ENCODE measurements at places on chromosomes 4 and X.

DNA sequence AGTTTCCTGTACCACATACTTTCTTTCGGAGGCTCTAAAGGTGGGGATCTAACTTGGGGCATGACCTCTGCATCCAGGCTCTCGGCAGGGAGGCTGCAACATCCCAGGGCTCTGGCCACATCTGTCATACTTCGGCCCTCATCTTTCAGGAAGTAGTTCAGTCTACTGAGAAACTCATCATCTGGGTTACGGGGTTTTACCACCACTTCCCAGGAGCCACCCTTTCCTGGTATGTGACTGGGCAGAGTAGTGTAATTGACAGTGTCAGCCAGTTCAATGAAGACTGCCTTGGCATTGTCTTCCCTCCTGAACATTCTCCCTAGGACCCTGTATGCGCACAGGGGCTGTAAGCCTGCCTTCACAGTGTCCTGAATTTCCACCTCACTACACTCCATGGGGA lies 2.8 kb downstream of the PNMA5 start:
- DNase-seq = peak; percentile 35

GRCh38 chr4:156954587-156954986 lies 17.0 kb downstream of the PDGFC start:
- DNase-seq = peak; percentile 56

DNA sequence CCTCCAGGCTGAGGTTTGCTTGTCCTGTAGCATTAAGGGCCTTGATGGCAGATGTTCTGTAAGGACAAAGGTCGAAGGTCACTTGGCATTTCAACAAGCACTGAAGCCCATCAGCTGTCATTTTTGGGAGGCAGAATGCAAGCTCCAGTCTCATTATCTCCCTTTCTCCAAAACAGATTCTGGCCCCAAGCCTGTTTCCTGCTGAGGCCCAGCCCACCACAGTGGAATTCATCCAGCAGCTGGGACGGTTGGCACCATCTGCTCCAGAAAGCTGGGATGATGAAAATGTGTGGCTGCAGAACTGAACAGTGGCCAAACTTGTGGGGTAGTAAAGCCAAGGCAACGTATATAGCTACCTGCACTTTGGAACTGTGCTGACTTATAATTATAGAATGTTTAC lies 17.7 kb upstream of the PPEF2 start:
- no peak for DNase-seq

- no peak for DNase-seq
These were observed 1013.0 kb downstream of the STIM2 start for GRCh38 chr4:27873596-27873995.

DNA sequence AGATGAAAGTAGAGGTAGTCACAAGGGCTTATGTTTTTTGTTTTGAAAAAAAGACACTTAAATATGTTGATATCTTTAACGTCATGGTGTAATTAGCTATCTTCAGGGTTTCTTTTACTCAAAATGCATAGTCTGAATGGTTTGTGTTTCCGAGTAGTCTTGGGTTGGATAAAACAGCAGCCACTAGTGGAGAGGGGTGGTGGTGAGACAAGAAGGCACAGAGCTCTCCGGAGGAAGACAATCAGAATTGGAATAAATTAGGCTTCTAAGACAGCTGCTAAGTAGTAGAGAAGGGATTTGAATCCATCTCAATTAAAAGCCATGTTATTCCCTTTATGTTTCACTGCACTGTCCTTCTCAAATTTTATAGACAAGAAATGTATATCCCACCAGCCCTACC lies 240.4 kb upstream of the VEGFC start:
- no peak for DNase-seq
